ENCODE measurements at places on chromosomes 12 and 14.

GRCh38 chr12:101570047-101570446 is 24.7 kb upstream of the MYBPC1 start:
- no peak for DNase-seq

DNA sequence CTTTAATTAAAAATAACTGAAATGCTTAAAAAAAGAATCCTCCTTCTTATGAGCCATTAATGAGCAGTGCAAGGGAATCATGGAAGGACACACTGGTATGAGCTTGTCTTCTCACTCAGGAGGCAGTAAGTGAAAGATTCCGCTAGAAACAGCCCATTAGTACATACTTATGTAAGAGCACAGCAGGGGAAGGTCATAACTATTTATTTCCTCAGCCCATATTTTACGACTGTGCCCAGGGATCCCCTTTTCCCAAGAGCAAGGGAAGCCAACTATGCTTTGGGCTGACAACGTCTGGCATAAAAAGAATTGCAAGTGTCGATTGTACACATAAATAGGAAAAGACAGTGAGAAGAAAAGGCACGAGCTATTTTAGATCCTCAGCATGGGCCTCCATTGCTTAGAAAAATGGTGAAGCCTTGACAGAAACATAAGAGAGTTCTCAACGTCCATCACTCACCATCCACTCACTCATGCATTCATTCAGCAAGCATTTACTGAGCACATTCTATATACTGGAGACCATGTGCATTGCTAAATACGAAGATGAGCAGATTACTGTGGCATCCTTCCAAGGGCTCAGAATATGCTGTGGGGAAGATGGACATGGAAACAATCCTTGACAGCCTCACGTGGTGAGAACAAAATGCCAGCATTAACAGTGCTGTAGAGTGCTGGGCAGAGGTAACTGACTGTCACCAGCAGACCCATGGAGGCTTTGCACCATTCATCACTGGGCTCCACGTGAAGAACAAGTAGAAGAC is 152.7 kb downstream of the NTF3 start:
- no peak for DNase-seq

DNA sequence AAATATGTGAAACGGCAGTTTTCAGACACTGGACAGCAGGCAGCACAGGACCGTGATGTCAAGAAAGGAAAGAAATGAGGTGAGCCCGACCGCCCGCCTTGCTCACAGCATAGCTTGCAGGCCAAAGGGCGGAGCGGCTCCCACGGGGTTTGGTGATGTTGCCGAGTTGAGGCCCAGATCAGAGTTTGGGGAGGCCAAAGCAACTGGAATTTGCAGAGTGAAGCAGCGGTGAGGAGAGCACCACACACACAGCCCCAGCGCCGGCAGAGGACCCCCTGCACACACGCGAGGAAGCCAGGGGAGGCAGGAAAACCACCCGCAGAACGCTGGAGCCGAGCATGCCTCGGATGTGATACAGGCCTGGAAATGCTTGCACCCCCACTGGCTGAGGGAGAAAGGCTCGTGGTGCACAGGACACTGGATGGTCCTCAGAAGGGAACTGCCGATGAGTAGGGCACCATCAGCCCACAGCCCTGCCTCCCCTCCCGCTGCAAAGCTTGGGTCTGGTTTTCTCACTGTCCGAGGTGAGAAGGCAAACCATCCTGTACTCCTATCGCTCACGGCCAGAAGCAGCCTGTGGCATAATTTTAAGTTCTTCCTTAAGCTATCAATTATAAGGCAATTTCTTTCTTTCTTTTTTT is 25.7 kb upstream of the PLD4 start:
- no peak for DNase-seq

DNA sequence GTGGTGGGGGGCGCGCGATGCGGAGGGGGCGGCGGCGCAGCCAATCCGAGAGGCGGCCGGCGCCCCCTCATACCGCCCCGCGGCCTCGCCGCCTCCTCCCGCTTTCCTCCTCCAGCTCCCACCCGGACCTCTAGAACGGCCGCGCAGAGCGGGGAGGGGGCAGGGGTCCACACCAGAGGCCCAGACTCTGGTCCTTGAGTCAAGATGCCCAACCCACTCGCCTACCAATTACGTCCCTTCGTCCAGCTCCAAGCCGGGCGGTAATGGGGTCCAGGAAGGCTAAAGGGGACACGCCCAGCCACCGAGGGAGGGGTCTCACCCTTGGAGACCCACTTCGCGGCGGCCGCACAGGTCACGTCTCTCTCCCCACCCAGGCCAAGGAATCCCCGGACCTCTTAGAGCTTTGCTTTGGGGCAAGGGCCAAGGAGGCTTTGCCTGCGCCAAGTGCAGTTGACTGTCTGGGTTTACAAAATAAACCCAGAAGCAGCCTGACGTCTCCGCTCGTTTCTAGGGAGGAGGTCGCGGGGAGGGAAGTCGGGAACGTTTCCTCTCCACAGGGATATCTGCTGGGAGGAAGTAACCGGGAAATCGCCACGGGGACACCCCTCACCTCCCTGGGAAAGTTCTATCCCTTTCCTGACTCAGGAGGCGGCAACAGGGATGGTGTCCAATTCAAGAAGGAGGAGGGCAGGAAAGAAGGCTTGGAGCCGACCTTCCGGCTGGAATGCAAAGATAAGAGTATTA is 394 bp upstream of the AMIGO2 start:
- DNase-seq, result peak; percentile 26

GRCh38 chr14:29353513-29353912 is 574.1 kb downstream of the PRKD1 start:
- no peak for DNase-seq

DNA sequence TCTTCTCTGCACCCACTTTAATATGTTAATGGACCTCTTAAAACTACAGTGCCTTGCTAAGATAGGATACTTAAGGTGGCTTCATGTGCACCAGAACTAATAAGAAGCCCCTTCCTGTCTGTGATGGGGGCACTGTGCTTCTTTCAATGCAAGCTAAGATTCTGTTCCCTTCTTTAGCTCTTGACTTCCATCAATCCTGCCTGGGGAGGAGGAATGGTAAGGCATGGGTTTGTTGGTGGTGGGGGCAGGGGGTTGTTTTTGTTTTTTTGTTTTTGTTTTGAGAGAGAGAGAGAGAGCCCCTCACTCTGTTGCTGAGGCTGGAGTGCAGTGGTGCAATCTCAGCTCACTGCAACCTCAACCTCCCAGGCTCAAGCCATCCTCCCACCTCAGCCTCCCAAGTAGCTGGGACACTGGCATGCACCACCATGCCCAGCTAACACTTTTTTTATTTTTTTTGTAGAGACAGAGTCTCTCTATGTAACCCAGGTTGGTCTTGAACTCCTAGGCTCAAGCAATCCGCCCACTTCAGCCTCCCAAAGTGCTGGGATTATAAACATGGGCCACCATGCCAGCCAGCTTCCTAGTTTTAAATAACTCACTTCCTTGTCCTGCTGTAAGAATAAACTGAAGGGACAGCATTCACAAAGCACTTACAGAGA is 4.5 kb upstream of the KRT3 start:
- no peak for DNase-seq

DNA sequence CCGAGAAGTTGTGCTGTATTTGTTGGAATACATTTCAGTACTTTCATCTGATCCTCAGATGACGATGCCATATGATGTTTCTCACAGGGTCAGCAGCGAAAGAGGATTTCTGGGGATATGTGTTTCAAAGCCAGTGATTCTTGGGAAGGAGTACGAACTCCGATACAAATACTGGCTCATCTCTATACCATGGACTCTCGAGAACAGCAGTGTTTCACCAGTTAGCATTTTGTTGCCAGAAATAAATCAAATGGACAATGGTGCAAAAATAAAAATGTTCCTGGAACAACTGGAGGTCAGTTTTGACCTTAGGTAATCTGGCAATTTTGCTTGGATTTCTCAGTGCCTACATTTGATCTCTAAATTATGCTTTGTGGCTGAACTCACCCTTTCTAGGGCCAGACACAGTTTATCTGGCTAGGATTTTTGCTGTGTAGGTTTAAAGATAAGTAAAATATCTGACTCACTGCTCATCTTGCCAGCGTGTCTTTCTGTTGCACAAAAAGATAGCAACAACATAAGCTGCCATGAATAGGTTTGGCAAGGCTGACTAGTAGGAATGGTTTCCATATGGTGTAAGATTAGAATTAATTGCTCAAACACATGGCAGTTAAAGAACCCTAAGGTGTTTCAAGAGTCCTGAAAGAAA is 11.0 kb upstream of the MGP start:
- DNase-seq, result no peak

GRCh38 chr14:92846162-92846897 is 52.2 kb downstream of the GOLGA5 start:
- no peak for DNase-seq

DNA sequence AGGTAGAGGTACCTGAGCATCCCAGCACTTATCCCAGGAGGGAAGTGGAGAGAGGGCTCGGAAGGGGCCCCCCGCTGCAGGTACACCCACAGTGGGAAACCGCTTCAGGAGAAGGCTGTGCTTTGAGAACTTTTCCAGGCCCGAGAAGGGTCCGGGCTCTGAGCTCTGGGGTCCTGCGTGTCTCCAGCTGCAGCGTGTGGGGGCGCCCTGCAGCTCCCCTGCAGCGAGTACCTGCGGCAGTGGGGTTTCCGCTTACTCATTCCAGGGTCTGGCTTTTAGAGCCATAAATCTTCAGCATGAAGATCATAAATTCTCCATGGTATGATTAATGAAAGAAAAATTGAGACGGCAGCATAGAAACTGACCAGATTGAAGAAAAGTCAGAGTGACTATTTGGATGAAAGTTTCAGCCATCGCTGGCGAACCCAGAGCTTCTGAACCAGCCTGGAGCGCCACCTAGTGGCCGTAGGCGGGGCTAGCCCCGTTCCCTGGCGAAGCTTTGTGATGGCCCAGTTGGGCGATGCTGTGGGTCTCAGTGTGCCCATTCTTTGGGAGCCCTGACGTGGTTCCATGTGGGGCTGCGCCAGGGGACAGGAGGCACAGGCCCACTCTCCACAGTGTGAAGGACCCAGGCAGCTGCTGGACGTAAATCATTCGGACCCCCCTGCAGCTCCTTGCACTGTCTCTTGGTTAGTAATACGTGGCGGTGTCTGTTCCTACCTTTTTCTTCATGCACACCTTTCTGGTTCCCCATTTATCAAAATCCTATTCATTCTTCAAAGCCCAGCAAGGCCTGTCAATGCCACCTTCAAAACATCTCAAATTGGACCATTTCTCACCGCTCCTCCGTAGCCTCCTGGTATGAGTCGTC is 198.2 kb downstream of the TSPAN9 start:
- peak; percentile 50 for DNase-seq

- DNase-seq, result peak; percentile 49
Measured at GRCh38 chr14:23551266-23552028, at the start of gene ZFHX2. TSS of gene ZFHX2 (minus strand) at chr14:23551765. CDS start at chr14:23535325, 16,440 bp downstream.

GRCh38 chr12:3587402-3588013 is 96.5 kb downstream of the PRMT8 start:
- DNase-seq, result no peak

DNA sequence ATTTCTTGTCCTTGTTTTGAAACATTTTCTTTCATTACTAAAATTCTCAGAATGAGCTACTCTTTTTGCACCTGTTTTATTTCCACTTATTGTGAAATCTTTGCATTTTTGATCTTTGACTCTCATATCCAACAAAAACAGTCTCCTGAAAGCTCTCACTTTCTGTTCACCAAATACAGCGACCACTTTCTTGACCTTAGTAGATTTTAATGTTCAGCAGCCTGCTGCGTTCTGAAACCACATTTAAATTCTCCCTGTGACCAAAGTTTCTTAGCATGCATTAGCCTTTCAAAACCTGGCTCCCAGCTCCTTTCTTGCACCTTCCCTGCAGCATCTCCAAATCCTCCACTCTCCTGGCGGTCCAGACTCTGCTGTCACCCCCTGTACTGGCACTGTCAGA is 404.4 kb upstream of the PDE3A start:
- DNase-seq, result no peak

DNA sequence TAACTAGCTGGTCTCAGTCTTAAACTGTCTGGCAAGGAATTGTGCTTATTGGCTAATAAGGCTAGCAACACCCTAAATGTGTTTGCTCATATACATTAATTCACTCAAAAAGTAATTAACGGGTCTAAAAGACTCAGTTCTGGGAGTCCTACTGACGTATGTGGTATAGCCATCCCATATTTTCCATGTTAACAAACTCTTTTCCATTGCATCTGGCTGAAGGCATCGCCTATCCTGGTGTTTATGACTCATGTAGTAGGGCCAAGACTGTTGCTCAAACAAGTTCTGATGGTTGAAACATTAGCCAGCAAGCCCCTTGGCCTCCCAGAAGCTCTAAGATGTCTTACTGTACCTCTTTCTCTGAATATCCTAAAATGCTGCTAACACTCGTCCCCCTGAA is 98.5 kb downstream of the PHLDA1 start:
- no peak for DNase-seq

DNA sequence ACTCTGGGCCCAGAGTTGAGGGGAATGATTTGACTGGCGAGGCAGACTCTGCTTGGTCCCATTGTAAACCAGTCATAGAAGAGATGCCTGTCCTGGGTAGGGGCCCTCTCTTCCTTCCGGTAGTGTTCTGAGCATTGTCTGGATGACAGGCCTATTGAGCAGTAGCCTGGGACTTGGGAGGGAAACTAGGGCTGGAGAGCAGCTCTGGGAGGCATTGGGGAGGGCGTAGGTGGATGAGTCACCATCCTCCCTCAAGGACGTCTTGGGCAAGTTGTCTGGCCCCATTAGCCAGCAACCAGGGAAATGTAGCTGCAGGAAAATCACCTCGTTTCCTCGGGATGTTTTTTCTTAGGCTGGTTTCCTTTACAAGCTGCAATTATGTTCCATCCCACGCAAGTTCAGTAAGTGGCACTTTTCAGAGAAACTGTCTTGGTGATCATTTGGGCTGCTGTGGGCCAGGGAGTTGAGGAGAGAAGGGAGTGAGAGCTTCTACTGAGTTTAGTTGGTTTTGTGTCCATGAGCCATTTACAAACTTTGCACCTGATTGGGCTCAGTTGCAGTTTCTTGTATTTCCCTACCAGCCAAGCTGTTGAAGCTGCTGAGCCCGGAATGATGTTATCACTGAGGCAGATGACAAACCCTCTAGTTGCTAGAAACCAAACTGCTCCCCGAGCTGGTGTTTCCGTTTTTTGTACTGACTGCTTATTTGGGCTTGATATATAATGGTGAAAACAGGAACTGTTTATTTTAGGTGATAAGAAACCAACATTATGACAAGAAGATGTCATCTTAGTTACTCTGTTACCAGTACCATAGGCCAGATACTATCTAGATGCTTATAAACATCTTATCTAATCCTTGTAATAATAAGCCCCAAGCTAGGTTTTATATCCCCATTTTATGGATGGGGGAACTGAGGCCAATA is 147.6 kb downstream of the CHST11 start:
- peak; percentile 62 for DNase-seq

DNA sequence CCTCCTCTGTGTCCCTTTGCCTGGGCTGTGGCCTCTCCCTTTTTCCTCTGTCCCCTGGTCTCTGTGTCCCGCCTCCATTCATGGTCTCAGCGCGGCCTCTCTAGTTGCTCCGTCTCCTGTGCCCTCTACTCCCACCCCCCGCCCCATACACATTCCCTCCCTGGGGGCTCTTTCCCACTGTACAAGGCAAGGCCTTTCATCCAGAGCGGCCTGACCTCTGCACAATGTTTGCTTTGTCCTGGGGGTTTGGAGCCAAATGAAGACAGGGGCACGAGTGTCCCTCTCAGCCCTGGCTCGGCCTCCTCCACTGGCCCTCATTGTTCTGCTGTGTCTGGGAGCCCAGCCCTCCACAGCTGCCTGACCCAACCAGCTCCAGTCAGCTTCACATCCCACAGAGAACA is 678.6 kb downstream of the BCL11B start:
- DNase-seq, result no peak

Measured in central memory CD4-positive, alpha-beta T cell (primary cell).